Fibroblast of skin of left biceps (primary cell): ENCODE measurements at places on chromosomes 7 and 10.

DNA sequence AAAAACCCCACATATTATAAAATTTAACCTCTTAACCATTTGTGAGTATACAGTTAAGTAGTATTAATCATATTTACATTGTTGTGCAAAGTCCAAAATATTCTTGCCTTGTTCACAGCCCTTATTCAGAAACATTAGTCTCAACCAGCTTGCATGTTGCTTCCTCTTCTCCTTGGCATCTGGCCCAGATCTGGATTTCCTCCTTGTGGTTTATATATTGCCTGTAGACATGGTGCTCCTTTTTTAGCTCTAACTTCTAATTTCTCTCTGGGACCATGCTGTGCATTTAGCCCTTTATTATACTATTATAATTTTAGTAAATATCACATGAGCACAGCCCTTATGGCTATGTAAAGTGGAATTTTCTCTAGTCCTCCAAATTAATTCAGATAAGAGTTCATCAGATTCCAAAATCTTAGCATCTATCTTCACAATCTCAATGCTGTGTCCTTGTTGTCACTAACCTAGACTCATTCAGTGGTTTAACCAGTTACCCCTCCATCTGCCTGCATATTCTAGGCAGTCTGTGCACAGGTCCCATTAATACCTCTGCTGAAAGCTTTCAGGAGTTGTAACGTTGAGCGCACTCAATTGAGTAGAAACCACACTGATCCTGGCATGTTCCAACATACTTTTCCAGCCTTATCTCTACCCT lies 7.9 kb downstream of the CPED1 start:
- peak; percentile 91 for DNase-seq

GRCh38 chr10:130369645-130370381 lies 233.6 kb downstream of the GLRX3 start:
- DNase-seq: no peak

DNA sequence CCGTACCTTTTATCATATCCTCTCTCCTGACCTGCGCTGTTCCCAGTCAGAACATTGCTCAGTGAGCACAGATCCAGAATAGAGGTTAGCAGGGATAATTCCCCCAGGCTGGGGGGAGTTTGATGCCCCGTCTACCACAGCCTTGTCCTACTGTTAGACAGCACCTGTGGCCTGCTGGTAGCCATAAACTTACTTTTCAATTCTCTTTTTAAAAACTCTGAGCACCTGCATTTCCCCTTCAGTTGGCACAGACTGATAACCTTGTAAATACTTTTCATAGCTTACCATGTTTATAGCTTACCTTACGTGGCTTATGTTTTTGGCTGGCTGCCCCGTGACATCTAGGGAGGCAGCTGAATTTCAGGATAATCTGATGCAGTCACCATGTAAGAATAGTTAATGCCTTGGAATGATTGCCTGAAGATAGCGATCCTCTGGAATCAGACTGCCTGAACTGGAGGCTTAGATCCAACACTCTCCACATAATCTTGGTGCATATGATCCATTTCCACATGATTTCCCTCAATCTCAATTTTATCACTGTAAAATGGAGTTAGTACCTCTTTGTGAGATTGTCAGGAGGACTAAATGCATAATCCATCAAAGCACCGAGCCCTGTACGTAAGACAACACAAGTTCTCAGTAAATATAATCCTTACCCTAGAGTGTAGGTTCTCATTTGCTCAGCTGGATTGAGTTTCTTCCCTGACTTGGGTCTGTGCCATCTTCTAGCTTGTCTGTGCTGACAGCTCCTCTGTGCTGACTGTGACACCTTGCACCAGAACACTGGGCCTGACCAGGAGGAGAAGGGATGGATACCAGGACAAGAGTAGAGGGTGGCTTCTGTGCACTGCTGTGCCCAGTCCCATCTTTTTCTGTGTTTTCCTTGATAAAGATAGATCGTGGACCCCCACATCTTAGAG lies 111.7 kb upstream of the GJD4 start:
- DNase-seq: no peak

DNA sequence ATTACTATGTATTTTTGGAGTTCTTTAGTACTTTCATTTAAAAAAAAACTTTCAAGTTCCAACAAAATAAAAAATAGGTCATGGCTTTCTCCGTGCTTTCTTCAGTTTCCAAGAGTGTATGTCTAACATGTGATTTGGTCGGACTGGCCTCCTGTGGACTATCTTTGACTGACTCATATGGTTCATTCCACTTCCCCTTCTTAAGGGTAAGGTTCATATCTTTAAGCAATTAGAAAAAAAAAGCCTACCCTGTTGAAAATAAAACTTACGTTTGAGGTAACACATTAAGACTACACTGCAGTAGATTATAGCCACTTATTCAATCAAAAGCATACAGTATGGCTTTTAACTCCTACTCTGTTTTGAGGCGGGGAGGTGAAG lies 112.8 kb upstream of the AHR start:
- no peak for DNase-seq

DNA sequence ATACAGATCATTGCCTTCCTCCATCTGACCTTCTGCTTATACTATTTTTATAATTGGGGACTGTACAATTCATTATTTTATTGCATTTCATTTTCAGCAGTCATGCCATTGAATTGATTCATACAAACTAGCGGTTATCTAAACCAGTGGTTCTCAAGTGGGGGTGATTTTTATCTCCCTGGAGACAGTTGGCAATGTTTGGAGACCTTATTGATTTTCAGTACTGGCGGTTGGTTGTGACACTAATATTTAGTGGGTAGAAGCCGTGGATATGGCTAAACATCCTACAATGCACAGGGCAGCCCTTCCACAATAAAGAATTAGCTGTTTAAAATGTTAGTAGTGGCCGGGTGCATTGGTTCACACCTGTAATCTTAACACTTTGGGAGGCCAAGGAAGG lies 765.9 kb downstream of the LRMDA start:
- no peak for DNase-seq

- DNase-seq: no peak
These were observed 22.4 kb downstream of the KCNH2 start for GRCh38 chr7:150955519-150956394.
